ENCODE measurements at places on chromosomes 7 and 10.
A peak's percentile ranks its signal among the peaks of the same experiment; 100 is the strongest.

DNA sequence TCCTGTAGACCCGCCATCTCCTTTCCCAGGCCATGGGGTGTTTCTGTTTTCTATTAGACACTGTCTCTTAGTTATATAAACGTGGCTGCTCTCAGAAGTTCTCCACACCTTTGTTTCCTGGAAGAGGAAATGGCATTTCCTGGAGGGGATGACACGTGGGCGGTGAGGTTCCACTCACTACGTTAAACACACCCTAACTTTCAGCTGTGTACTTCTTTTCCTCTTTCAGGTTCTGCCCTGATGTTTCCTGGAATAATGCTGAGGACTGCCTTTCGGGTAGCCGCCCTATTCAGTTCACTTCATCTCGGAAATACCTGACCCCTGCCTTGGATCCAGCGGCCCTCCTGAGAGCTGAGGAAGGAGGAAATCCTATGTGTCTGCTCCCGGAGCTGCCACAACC, 3.4 kb upstream of the PRKCQ start:
- DNase-seq = no peak

GRCh38 chr10:116134322-116134721, 138.7 kb downstream of the GFRA1 start:
- DNase-seq = no peak

DNA sequence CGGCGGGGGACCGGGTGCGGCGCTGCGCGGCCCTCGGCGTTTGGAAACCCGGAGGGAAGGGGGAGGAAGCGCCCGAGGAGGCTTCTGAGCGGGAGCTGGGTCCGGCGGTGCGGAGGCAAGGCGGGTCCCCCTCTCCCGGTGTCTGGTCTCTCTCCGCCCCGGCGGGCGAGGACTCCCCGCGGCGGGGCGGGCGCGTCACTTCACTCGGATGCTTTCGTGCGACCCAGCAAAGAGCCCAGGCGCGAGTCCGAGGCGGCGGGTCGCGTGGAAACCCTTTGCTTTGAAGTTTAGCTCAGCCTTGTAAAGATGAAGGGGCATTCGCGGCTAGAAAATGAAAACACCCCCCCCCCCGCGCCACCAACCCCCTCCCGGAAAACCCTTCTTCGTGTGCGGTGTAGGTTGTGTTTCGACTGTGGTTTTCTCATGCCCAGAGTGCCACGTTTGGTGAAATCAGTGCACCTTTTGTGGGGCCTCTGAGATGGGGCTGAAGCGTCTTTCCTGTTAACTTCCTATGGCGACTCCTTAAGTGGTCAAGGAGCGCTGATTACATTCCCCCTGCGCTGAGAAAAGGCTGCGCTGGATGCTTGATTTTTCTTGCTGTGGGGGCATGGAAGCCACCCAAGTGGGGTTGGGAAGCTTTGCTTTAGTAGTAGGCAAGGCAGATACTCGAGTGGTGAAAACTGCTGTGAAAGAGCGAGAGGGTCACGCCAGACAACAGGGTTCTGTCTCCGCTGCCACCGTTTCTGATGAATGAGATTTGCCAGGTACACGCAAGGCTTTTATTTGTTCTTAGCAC, 876 bp downstream of the GNAI1 start:
- peak; percentile 37 for DNase-seq

DNA sequence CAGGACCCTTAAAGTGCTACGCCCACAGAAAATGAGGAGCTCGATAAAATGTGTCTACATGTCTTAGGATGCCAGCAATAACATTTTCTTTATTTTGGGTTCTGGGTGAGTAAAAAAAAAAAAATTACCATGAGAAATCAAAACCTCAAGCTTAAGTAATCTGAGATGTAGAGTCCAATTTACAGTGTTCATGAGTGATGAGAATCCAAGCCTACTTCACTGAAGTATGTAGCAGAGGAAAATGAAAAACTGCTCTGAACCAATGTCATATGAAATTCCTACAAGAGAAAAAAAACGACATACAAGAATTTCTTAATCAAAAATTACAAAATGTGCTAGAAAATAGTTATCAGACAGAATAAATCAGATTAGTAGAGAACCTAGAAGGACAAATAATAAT, 274.4 kb downstream of the HTR7 start:
- DNase-seq = no peak

DNA sequence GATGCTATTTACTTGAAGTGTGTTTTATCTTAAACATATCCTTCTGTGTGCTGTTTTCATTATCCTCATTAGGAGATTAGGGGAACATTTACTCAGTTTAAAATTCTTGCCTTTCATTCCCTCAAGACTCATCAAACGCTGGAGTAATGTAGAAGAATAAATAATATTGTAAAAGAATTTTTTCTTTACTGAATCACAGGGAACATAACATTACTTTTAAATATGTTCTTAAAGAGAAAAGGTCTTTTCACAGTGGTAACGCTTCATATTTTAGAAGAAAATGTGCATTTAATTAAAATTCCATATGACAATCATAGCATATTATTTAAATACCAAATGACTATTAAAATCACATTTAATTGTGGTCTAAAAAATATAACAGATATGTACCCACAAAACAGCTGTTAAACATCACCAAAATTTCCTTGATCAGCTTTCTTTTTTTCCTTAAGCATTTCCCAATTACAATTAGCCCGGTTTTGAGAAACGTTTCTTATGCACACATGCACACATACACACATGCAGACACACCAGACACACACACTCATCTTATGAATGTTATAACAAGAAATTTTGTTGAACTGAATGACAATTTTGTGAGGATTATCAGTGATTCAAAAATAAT, 102.0 kb upstream of the GLI3 start:
- DNase-seq = no peak

GRCh38 chr7:17298840-17299482, 509 bp downstream of the AHR start:
- peak; percentile 33 for DNase-seq
